DMS153 (cell line): ENCODE measurements at places on chromosomes 7 and 10.
A peak's percentile ranks its signal among the peaks of the same experiment; 100 is the strongest.

DNA sequence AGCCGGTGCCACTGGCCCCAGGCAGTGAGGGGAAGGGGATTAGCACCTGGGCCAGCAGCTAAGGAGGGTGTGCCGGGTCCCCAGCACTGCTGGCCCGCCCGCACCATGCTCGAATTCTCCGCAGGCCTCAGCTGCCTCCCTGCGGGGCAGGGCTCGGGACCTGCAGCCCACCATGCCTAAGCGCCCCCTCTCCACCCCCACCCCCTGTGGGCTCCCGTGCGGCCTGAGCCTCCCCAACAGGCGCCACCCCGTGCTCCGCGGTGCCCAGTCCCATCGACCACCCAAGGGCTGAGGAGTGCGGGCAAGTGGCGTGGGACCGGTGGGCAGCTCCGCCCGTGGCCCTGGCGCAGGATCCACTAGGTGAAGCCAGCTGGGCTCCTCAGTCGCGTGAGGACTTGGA, 144.8 kb upstream of the CDCA7L start:
- DNase-seq, result no peak

- DNase-seq, result no peak
Measured at GRCh38 chr10:132696728-132697577, 89.0 kb downstream of the NKX6-2 start.

DNA sequence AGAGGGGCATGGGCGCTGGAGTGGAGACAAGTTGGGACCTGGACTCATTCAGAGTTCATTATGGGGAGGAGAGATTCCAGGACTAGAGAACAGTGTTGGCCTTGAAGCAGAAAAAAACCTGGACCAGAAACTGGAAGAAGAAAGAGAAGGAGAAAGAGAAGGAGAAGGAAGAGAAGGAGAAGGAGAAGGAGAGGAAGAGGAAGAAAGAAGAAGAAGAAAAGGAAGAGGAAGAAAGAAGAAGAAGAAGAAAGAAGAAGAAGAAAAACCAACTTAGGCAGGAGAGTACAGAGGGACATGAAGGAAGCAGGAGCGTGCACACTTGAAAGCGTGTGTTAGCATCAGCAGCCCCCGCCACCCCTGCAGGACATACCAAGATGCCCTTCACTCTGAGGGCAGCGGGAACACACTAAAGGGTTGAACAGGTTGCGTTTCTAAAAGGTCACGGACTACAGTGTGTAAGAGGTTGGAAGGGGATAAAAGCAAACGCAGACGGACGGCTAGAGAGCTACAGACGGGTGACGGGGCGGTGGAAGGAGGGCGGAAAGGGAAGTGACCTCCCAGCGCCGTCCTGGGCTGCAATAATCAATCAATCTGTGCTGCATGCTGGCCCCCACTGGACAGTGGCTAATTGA, 95.3 kb downstream of the SEC61G start:
- no peak for DNase-seq

DNA sequence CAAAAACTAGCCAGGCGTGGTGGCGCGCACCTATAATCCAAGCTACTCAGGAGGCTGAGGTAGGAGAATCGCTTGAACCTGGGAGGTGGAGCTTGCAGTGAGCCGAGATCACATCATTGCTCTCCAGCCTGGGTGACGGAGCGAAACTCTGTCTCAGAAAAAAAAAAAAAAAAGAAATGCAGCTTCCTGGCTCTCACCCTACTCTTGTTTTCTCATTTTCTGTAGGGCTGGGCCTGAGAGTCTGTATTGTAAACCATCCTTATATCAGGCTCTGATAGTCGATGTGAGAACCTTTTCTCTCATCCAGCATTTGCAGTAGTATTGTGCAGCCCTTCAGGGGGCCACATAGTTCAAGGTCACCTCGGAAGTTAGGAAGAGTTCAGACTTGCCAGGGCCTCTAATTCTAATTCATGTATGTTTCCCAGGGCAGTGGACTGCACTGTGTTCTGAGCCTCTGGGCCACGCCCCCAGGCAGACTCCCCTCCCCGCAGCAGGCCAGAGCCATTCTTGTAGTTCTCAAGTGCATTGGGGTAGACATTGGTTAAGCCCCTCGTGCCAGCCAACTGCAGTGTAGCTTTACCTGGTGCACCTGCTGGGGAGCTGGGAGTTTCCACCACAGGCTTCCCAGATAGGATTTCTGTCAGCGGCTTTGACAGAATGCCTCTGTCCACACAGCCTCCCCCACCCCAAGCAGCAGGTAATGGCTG, 38.3 kb upstream of the PDCD4 start:
- DNase-seq, result no peak

DNA sequence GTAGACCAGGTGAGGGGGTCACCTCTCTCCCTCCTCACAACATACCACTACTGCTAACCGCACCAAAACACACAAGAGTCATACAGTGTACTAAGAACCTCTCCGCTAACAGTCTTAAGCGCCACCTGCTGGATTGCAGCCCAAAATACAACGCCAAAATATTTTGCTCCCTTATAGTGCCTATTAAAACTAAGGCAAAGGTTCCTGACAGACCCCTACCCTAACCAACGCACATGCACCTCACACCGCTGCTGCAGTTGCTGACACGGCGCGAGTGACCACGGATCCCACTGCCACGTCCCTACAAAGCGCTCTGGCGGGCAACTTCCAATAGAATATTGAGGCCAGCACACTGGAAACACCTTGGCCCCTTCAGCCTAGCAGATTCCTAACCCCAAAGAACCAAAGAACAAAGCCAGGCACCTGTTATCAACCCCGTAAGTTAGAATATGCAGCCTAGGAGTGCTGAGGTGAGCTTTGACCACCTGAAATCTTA, 563.6 kb upstream of the SEMA3D start:
- DNase-seq, result peak; percentile 27

DNA sequence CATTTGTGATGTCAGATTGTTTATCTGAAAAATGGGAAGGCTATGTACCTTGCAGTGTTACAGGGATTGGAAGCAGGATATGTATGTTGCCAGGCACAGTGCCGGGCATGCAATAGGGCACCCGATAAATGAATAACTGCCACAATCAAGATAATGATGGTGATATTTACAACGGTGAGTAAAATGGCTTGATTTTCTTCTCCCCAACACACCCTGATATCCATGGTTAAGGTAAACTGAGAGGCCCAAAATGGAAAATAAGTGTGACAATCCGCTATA, 108.3 kb downstream of the CYP26A1 start:
- DNase-seq, result no peak

- no peak for DNase-seq
Measured at GRCh38 chr10:123884907-123885381, 6.7 kb downstream of the CPXM2 start.

DNA sequence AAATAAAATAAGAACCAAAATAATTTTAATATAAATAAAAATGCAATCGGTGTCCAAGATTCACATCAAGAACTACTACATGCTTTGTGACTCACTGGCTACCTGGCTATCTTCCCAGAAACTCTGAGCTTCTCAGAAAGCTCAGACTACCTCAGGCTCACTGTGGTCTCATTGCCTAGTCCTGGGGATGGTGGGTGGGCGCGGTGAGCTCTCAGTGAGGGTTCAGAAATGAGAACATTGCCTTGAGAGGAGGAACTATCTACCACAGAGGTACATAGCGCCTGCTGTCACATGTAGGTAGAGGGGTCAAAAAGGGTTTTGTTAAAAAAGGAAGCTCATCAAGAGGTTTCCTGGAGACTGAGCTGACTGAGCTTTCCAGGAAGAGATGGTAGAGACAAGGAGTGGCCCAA, 108.0 kb downstream of the WDFY4 start:
- no peak for DNase-seq

GRCh38 chr7:2966466-2967078, 77.1 kb downstream of the CARD11 start:
- no peak for DNase-seq
